ENCODE measurements at places on chromosomes 11 and 22. TPM values are rescaled to one million over a fixed set of nuclear protein-coding genes. Genes with fewer than 3 reads are reported as not detected.

FGF19 gene
- 0.97 TPM for total RNA-seq

DNA sequence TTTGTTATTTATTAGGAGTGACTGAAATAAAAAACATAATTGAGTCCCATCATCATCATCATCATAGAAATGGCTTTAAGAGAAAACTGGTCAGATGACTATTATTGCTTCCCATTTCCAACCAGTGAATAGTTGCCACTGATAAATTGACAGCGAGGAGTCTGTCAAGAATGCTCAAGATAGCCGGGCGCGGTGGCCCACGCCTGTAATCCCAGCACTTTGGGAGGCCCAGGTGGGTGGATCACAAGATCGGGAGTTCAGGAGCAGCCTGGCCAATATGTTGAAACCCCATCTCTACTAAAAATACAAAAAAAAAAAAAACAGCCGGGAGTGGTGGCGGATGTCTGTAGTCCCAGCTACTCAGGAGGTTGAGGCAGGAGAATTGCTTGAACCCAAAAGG, 1.9 kb downstream of the WBP2NL start:
- no peak for DNase-seq

DNA sequence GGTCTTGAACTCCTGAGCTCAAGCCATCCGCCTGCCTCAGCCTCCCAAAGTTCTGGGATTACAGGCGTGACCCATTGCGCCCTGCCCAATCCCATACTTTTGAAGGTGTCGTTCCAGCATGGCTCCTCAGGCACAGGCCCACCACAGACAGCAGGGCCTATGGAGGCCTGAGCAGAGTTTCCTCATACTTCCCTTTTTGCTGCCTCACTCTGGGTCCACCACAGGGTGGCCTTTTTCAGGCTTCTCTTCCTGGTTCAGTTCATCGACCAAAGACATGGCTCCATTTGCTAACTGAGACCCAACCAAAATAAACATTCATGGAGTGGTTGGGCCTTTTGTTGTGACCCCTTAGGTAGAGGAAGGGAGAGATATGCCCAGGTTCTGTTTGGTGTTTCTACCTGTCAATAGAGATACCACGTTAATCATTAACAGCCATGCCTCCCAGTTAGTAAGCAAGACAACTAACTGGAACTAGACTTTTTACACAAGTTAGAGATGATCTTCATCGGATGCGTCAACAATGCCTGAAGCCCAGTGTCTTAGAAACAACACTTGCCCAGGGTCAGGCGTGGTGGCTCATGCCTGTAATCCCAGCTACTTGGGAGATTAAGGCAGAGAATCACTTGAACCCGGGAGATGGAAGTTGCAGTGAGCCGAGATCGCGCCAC, 35.1 kb downstream of the TRIOBP start:
- DNase-seq = no peak

GRCh38 chr11:17273668-17274282, 2.8 kb upstream of the NUCB2 start:
- DNase-seq = no peak

DNA sequence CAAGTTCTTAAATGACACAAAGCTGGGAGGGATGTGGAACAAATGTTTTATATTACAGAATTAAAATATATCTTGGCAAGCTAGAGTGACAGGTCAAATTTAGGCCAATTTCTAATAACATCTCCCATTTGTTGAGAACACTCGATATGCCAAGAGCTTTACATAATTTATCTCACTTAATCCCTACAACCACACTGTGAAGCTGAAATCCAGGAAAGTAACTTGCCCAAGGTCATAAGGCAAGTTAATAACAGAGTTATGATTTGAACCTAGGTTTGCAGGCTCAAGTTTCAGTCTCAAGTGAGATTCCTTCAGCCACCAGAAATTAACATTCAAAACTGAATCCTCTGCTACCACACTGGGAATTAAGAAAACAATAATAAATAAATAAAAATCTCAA, 38.3 kb downstream of the RAB30 start:
- DNase-seq = no peak

GRCh38 chr11:14308897-14309387, 50.0 kb downstream of the RRAS2 start:
- no peak for DNase-seq

DNA sequence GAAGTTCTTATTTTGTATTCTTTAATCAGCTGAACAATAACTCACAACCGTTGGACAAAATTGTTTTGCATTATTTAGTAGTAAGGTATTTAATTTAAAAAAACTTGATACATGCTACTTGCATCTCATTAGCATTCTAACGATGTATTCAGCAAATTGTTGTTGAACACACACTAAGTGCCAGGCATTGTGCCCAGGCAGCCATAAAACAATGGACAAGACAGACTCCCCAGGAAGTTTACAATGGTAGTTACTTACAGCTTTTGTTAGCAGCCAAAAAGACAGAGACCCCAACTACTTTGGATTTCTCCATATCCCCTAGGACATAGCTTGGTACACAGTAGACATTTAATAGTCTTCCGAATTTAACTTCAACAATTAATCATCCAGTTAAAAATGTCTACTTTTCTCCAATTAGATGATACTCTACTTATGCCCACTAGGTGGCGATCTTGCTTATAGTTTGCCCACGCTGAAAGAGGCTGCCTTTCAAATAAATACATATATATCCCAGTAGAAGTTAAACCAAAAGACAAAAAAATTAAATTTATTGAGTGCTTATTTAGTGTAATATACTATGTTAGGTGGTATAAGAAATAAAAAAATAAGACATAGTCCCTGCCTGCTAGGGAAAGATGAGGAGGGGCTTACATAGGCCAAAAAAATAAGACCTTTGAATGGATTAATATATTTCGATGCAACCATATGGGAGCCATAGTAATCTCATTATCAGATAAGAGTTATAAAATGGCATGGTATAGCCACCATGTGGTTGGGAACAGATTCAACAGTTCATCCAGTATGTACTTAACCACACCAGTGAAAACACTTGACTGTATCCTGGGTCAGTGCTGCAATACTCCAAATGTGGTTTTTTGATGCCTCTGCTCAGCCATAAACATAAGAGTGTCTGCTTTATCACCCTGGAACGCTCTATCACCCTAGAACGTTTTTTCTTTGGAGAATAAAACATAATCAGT, 2.0 kb upstream of the FJX1 start:
- DNase-seq = peak; percentile 28

- DNase-seq = no peak
These were observed 37.8 kb downstream of the ISX start for GRCh38 chr22:35103761-35104160.

GRCh38 chr11:115126515-115127208, 377.6 kb downstream of the CADM1 start:
- no peak for DNase-seq

DNA sequence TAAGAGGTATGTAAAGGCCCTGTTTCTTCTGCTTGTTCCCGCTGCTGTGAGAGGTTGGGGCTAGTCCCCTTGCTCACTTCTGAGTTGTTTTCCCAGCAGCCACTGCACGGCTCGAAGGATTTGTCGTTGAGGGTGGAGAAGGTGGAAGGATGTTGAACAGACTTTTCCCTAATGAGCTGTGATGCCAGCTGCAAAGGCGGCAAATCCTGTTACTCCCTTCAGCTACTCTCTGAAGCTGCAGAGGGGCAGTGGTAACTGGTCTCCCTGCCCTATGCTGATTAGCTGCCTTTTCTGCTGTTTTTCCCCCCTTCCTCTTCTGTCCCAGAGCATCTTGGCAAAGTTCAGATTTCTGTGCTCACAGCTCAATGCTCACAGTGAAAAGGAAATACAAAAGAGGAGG, 90.4 kb upstream of the SLC25A18 start:
- DNase-seq = no peak
